Activated naive CD4-positive, alpha-beta T cell (primary cell): ENCODE measurements at places on chromosomes 7 and 10.

DNA sequence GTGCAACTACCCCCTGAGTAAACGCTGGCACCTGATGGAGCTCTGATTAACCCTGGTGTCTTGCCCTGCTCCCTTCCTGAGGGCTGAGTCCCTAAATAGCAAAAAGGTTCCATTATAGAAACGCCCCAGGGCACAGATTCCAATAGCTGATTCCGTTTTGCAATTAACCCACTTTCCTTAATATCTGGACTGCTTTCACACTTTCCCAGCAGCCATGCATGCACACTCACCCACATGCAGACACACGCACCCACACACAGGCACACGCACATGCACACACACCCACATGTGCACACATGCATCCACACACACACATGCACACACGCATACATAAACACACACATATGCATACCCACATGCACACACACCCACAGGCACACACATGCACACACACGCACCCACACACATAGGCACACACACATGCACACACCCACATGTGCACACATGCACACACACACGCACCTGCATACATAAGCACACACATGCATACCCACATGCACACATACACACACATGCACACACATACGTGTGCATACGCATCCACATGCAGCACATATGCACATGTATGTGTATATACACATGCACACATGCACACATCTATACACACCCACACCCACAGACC is 129.3 kb downstream of the PAXIP1 start:
- DNase-seq: no peak

DNA sequence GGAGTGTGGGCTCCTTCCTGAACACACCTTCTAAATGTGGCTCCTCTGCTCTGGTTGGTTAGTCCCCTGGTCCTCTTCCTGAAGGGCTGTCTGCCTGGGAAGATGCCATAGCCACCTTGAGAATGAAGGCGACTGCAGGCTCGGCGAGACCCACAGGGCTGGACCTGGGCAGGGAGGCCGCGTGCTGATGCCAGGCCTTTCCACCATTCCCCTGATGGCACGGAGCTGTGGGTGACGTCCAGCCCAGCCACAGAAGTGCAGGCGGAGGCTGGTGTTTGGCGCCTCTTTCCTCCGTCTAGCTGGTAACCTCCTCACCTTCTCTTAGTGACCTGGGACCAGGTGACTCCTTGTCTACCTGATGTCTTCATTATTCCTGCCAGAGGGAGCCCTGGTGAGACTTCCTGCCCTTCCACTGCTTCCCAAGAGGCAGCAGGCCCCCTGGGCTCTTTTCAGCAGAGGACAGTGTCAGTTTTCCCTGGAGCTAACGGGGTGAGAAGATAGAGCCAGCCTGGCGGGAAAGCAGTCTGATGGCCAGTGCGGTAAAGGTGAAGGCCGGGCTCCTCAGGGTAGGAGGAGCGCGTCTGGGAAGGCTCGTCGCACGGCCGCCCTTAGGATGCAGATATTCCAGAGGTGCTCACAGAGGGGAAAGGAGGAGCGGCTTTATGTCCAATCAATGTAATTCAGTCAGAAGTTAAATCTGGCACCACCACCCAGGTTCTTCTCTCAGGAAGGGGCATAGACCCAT is 34.9 kb downstream of the GBX1 start:
- no peak for DNase-seq

DNA sequence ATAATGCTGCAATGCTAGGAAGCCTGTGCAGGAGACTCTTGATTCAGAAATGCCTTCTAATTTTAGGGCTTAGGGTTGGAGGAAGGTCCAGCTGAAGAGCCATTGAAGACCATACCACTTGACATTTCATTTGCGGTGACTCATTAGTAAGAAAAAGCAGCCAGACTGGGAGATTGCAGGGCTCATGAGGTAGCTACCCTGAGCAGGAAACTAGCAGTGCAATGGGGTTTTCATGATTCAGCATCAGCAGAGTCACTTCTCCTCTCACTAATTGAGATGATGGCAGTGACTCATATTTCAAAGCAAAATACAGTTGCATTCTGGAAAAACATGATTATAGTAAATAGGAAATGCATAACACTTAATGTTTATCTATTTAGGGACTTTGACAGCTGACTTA is 434.1 kb downstream of the DNAJB9 start:
- no peak for DNase-seq

DNA sequence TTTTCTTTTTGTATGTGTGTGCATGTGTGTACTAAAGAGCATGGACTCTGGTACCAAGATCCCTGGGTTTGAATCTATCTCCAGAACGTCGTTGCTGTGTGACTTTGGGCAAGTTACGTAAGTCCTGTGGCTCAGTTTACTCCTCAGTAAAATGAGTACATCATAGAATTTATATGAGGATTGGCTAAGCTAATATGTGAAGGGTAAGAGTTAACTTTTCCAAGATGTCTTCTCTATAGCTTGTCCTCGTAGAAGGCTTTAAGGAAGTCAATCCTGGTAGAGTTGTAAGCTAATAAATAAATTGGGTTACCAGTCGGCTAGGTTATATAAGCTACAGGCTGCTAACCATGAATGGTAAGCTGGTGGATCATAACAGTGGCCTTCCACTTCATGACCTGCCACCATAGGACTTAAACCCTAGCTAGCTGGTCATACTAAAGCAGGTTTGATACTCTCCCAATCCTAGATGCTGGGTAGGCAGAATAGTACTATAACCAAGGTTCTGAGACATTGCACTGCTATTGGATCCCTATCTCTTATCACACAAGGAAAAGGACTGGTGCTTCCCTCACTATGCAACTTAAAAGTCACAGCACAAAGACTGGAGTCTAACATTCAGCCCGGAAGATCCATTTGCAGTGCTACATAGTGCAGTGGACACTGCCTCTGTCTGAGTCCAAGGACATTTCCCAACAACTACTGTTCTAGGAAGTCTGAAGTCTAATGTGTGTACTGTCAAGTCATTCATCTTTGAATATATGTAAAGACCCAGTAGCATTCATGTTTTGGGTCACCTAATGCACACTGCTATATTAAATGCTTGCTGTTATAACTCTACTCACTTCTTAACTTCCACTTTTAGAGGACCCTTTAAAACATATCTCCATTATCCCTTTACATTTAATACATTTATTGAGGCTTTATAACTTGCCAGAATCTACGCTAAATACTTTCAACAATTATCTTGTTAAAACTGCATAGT is 156.2 kb downstream of the CRPPA start:
- no peak for DNase-seq

GRCh38 chr7:33050535-33051318 is 11.8 kb downstream of the NT5C3A start:
- no peak for DNase-seq

DNA sequence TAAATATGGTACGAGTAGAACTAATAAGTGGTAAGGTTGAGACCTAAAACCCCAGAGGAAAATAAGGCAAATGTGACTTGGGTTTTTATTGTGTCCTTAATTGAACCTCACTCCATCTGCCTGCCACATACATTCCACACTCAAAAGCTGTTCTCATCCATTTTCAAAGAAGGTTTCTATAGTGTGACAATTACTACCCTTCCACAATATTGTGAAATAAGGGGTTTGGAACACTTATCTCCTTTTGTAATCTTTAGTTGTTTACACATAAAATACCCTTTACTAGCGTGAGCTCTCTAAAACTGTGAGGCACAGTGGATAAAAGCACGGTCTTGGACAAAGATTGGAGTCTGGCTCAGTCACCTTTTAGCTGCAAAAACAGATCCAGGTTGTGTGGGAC is 166.6 kb downstream of the THSD7A start:
- DNase-seq: no peak
